Stimulated activated CD4-positive, alpha-beta T cell treated with anti-CD3 and anti-CD28 coated beads, Interleukin-1b, Interleukin-23, amount 100 ng/mL, for 1 hour (primary cell): ENCODE measurements at places on chromosomes 6 and 20.
A peak's percentile ranks its signal among the peaks of the same experiment; 100 is the strongest.

DNA sequence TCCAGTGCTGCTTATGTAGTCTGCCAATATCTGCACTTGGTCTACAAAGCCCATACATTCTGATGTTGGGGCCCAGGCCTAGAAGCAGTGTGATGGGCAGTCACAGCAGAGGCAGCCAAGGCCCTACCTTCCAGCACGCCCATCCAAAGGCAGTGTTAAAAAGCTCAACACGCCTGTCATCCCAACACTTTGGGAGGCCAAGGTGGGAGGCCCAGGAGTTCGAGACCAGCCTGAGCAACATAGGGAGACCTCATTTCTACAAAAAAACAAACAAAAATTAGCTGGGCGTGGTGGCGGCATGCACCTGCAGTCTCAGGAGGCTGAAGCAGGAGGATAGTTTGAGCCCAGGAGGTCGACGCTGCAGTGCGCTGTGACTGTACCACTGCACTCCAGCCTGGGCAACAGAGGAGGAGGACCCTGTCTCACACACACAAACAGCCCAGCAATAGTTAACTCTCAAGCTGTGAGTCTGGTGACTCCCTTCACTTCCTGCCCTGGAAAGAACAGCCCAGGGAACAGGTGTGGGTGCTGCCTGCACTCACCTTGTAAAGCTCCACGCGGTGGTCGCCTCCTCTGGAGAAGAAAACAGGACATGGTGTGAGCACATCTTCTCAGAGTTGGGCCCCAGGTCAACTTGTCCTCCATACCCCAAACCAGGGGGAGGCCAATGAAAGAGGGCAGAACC lies 68.8 kb downstream of the PYGB start:
- DNase-seq = no peak

GRCh38 chr6:50539447-50539846 lies 173.9 kb upstream of the TFAP2D start:
- no peak for DNase-seq

DNA sequence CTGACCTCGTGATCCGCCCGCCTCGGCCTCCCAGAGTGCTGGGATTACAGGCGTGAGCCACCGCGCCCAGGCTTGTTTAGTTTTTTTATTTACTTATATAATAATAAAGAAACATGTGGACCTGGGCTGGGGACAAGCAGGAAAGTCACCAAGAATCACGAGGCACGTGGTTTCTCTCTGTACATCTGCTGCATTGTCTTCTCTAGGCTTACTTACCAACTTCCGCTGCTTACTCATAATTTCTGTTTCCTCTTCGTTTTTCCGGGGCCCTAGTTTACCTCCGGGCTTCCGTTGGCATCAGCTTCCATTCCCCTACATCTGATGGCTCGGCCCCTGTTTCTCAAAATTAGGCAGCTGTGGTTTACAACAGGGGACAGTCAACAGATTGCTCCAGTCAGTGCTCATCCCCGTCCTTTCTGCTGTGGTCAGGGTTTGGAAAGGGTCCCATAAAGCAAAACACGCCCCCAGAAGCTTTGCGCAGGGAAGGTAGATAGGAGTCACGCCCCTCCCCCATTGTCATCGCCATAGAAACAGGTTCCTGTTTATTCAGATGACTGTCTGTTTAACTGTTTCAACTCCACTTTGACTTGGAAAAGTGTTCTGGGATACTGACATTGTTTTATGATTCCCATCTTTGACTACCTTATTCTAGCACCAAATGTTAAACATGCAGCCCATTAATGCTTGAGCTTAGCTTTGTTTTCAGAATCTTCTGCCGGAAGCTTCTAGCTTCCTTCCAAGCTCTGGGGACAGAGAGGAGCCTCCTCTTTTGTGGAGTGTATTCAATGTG lies 31.9 kb upstream of the TXLNB start:
- peak; percentile 42 for DNase-seq

GRCh38 chr6:111211411-111212030 lies 124.2 kb downstream of the SLC16A10 start:
- no peak for DNase-seq

GRCh38 chr6:135289816-135290215 lies 108.7 kb downstream of the MYB start:
- no peak for DNase-seq

GRCh38 chr20:18971121-18971520 lies 157.5 kb downstream of the SCP2D1 start:
- no peak for DNase-seq

DNA sequence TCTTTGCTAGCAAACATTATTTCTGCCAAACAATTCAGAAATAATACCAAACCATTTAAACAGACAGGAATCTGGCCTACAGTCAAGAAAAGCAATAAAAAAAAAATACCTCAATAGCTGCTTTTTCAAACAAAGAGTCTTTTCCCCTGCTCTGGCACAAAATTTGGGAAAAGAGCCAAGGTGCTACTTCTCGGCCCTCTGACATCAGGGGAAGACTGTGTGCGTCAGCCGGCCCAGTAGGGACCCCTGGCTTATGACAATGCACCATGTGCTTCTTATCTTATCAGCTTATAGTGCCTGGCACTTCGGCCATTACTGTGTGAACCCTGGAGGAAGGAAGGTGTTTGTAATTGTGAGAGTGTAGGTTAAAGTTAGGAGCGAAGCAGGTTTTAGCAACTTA lies 89.4 kb downstream of the PDE10A start:
- DNase-seq = no peak

GRCh38 chr20:56004007-56004406 lies 1.3 kb downstream of the CBLN4 start:
- DNase-seq = no peak

GRCh38 chr20:62854121-62854520 lies 7.5 kb downstream of the TCFL5 start:
- no peak for DNase-seq

DNA sequence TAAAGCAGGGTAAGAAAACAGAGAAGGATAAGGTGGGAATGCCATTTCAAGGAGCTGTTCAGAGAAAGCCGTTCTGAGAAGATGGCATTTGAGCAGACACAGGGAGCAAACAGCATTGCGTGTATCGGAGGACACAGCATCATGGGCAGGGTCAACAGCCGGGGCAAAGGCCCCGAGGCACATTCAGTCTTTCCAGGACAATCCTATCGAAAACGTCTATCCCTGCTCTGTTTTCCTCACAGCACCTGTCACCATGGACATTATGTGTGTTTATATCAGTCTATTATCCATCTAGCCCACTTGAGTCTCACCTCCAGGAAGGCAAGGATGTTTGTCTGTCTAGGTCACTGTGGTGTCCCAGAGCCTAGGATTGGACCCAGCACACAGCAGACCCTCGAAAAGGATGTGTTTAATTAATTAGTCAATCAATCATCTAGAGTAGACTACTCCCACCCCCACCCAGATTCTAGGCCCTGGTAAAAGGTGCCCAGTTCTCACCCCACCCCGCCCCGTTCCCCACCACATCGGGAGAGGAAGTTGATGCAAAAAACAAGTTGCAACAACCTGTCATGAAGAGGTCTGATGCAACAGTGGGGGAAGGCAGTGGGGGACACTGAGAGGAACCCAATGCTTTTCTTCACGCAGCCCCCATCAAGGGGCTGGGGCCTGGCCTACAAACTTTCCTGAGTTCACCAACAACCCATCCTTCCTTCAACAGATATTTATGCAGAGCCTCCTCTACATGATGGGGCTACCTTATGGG lies 66.6 kb downstream of the PREX1 start:
- DNase-seq = no peak

DNA sequence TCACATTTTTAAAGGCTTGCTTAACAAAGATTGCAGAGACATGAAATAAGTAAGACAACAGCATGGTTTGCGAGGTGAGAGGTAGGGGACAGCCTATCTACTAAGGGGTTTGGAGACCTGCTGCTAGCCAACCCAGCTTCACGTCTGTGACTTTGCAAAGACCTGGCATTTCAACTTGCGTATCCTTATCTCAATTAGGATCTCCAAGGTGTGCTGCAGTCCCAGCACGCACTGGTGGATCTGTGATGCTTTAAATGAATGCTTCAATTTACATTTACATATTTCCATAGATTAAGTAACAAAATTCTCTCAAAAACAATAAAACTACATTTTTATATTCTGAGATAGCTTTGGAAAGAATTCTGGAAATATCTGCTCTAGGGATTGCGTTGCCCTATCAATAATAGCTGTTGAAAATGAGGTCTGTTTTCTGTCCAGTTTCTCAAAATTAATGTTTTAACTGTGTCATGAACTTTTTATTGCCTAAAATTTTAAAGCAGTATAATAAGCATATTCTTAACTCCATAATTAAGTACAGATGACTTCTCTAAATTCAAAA lies 124.4 kb upstream of the EDN1 start:
- DNase-seq = no peak

- DNase-seq = no peak
These were observed 486 bp downstream of the FKBP1A start for GRCh38 chr20:1392443-1392692.

- DNase-seq = no peak
These were observed 6.5 kb downstream of the PRND start for GRCh38 chr20:4728120-4728760.

DNA sequence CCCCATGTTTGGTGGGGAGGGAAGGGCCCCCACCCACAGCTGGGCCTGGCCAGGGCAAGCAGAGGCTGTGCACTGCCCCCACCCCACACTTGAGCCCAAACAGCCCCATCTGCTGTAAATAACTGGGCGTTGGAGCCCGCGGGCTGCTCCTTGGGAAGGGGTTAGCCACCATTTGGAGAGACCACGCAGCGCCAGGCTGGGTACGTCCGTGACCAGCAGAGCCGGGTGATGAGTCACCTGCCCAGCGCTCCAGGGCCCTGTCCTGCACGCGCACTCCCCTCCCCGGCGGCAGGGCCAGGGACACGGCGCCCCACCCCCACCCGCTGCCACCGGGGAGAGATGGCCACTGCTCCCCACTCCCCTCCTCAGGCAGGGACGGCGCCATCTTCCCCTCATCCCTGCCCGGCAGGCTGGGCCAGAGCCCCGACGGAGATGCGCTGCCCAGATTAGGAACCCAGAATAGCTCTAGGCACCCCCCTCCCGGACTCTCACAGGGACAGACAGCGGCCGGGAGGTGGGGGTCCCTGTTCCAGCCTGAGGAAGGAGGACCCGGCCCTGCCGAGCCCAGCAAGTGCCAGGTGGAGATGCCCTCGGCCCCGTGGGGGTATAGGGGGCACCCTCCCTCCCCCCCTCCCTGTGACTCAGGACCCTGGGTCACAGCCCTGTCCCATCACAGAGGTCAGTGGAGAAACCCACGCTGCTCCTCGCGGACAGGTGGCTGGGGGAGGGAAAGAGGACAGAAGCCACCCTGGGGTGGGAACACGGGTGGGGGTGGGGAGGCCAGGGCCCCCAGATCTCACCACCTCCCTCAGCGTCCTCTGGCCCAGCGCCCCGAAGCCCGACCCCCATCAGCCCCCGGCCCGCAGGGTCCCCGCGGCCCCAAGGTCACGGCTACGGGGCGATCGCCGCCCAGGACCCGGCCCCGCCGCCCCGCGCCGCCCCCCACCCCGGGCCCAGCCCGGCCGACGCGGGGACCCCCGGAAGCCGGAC lies 642 bp downstream of the EEF1A2 start:
- DNase-seq = no peak

DNA sequence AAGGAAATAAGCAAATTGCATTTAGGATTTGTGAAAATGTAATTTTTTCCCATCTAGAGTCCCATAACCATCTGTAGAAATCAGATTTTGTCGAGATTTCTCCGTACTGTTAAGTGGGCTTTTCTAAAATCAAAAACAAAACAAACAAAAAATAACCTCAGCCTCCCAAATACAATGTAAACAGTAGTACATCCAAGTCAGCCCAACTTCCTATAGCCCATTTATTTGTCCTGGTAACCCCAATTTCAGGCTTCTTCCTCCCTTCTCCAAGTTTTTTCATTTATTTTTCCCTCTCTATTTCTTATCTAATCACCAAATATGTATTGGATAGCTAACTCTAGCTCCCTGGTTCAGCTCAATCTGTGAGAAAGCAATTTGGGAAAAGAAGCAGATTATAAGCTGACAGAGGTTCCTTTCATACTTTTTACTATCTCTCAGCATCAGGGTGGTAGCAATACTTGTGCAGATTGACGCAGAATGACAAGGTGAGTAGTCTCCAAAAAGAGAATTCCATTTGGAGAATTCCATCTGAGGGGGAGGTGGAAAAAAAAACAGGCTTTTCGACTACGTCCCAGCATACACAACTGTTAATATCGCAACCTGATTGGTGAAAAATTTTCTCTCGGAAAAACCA lies 132.6 kb upstream of the BTN3A2 start:
- no peak for DNase-seq

- no peak for DNase-seq
These were observed 36.4 kb downstream of the RRBP1 start for GRCh38 chr20:17645546-17646208.

GRCh38 chr6:71168233-71168765 lies 120.3 kb upstream of the OGFRL1 start:
- no peak for DNase-seq

DNA sequence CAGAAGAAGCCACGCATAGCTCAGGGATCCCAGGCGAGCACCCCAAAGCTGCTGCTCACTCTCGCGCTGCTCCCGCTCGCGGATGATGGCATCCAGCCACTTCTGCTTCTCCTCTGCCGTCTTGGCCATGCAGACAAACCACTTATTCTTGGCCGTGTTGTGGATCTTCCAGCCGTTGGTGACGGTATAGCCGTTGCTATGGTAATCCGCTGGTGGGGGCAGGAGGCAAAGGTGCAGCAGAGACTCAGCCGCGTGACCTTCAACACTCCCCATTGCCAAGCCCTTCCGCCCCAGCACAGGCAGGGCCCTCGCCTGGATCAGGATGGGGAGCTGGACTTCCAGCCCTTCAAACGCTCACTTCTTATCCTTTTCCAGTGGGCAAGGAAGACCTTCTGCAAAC lies 136.9 kb downstream of the PREX1 start:
- no peak for DNase-seq

DNA sequence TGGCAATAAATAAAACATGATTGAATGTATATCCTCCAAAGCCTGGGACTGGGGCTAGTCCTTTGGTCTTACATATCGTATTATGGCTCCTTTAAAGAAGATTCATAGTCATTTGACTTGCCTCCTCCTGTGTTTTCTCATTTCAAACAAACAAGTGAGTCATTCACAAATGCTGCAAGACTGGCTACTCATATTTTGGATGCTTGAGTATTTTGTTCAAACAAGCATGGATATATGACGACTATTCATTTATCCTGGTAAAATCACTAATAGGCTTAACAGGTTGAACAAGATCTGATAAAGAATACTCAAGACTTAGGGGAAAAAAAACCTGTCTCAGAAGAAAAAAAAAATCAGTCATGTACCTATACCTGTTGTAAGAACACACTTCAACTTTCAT lies 111.1 kb upstream of the CCDC28A start:
- DNase-seq = no peak

GRCh38 chr6:15875797-15876196 lies 213.0 kb upstream of the DTNBP1 start:
- no peak for DNase-seq

DNA sequence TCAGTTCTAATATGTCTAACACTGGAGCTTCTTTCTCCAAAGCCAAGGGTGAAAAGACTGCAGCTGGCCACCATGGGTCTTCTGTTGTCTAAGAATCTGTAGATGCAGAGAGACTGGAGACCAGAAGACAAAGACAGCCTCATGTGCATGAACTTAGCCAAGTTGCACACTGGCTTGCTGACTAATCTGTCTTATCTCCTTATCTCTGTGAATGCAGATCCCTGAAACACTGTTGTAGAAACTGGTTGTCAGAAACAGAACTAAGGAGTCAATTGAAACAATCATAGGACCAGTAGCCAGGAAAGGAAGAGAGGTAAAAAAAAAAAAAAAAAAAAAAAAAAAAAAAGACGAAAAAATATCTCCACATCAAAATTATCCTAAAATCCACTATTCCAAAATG lies 109.7 kb downstream of the BFSP1 start:
- DNase-seq = no peak
